ENCODE measurements at places on chromosomes 4 and X.

GRCh38 chrX:79361192-79361870 is 5.8 kb downstream of the ITM2A start:
- DNase-seq, result no peak

DNA sequence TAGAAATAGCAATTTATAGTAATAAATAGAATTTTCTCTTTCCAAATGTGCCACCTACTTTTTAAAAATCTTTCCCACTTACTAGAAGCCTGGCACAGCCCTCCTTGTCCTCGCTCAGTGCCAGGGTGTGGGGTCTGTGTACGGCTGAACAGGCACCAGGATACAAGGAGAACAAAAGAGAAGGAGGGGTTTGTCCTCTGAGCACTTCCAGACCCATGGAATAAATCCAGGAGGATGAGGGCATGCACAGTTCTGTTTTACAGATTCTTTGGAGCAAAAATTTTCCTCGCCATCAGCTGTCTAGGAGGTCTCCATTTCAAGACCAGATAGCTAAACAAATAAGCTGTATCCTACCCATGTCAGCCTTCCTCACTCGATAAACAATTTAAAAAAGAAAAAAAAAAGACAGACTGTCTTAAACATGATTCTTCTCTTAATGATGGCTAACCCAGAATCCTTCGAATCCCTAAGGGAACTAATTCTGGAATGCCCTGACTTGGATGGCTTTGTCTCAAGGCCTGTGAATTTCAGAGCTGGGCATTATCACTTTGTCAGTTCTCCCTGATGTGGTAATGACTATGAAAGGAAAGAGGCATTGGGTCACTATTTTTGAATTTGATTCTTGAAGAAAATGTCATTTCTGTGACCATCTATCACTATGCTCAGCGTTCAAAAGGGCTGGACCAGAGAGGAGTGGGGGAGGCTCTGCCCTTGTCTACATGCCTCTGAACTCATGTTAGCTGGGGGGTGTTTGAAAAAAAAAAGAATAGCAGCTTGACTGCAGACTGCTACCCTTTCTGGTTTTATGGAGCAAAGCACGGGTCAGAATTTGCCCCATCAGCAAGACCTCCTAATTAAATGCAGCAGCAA is 151.0 kb downstream of the DCTD start:
- DNase-seq, result no peak

DNA sequence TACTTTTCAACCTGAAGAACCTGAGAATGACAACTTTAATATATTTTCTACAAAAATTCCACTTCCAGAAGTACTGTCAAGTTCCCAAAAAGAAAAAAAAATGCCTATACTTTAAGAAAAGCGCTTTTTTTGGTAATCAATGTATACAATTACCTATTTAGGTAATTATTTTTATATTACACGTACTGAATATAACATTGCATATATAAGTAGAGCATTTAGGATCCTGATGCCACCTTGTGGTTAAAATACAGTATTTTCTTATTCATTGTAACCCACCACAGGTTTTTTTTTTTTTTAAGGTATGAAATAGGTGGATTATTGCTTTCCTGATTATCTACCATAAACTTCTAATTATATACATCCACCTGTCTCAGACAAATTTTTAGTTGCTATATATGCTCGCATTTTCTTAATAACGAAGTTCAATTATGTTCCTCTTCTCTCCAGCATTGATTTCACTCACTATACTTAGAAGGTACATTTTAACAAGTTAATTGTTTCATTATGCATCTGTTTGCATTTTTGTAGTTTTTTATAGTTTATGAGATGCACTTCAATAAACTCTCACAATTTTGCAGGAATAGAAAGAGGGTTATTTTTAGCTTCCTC is 5.2 kb downstream of the MAP9 start:
- DNase-seq, result no peak

DNA sequence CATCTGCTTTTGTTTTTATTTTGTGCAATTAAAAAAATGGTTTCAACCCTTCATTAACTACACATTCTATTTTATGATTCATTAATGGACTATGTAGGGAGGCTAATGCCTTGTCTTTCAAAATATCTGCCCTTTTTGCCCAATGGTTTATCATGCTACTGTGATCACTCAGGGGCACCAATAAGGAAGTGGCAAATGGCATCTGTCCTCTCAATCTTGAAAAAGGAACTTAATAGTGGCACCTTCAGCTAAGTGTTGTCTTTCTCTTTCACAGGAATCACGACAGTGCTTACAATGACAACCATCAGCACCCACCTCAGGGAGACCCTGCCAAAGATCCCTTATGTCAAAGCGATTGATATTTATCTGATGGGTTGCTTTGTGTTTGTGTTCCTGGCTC is 57.1 kb downstream of the COMMD8 start:
- DNase-seq, result no peak

GRCh38 chrX:153999359-154000037 is 20.2 kb downstream of the IRAK1 start:
- no peak for DNase-seq

GRCh38 chrX:68808686-68809357 is 20.0 kb upstream of the EFNB1 start:
- DNase-seq, result no peak
